ENCODE measurements at places on chromosomes 3 and 15.

GRCh38 chr3:16179771-16180736 lies 5.6 kb downstream of the GALNT15 start:
- DNase-seq: no peak

DNA sequence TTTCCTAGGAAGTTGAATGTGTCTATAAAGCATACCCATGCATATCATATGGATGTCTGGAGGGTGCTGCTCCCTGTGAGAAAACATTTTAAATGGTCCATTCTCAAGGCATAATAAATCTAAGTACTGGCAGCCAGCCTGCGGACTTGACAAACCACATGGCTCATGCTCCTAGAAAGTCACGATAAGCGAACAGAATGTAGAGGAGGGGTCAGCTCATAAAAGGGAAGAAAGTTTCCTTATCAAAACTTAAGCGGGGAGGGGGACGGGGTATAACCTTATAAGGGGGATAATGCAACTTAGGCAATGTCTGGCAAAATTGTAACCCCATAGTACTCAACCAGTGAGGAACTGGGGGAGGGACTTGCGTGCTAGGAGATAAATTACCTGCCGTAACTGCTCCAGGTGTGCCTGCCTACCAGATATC lies 159.8 kb upstream of the LMCD1 start:
- DNase-seq: no peak

- DNase-seq: peak; percentile 97
Measured at GRCh38 chr15:45198337-45199135, 10.8 kb upstream of the SHF start.

DNA sequence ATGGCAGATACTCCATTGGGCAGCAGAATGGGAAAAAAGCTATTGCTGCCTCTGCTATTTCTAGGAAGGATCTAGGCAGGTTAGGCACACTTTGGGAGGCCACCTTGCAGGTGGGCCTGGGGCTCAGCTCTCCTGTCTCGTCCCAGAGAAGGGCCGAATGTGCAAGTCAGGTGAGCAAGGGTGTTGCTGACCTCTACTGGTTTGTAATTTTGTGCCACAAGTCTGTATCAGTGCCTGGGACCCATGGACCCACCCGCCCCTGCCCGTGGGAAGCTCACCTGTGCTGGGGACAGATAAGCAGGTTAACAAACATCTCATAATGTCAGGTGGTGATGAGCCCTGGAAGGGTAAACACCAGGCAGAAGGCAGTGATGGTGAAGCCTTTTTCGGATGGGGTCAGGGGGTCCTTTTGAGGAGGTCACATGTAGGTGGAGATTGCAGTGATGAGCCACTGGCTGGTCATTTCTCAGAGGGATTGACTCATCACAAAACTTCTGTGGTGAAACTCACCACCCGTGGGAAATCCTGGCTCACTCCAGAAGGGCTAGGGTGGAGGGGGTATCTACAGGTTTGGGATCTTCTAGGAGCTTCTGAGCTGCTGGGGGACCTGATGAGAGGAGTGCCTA lies 161.3 kb downstream of the KLF13 start:
- peak; percentile 20 for DNase-seq

DNA sequence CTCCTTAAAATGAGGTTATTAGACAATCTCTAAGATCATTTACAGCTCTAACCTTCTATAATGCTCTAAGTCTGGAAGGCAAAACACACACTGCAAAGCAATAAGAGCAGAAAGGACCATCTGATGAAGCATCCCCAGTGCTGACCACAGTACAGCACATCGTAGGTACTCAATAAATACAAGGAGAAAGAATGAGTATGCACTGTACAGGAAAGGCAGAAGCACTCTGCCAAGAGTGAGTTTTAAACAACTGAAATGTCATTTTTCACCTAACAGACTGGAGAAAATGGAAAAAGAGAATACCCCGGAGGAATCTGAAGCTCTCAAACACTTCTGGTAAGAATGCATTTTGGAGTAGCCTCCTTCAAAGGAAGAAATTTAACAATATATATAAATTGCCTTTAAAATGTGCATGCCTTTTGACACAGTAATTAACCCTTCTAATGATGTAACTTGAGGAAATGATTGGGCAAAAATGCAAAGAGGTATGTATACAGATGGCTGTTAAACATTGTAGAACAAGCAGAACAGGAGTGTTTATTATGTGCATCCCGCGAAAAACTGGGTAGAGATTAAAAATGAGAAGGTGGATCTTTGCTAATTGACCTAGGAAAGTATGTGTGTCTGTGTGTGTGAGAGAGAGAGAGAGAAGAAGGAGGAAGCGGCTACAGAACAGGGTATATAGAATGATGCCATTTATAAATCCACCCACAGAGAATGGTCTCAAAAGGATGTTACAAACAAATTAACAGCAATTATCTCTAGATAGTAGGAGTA lies 8.0 kb upstream of the OXTR start:
- DNase-seq: no peak

- no peak for DNase-seq
Measured at GRCh38 chr3:8503871-8504610, 2.4 kb downstream of the LMCD1 start.

- no peak for DNase-seq
Measured at GRCh38 chr3:70774641-70775040, 462.2 kb upstream of the MDFIC2 start.

DNA sequence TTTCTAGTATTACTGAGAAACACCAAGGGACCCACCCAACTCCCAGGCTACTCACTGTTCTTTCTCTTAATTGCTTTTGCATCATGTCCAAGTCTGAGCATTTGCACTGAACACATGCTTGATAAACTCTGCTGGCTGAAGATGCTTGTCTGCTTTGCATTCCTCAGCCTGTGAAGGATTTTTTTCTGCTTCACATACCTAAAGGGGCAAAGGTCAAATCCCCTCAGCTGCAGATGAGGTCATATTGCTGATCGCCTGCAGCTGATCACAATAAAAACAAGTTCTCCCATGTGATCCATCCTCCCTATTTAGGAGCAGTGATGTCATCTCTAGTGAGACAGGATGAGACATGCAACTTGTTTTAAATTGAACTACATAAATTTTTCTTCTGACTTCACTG lies 84.6 kb upstream of the DCBLD2 start:
- DNase-seq: no peak

- DNase-seq: no peak
Measured at GRCh38 chr3:71318458-71318827, 265.1 kb downstream of the FOXP1 start.

- DNase-seq: no peak
Measured at GRCh38 chr15:51758645-51759044, 7.2 kb downstream of the TMOD2 start.

GRCh38 chr15:60218256-60218655 lies 179.5 kb downstream of the ANXA2 start:
- DNase-seq: no peak

GRCh38 chr3:82082796-82083195 lies 321.4 kb upstream of the GBE1 start:
- DNase-seq: no peak

DNA sequence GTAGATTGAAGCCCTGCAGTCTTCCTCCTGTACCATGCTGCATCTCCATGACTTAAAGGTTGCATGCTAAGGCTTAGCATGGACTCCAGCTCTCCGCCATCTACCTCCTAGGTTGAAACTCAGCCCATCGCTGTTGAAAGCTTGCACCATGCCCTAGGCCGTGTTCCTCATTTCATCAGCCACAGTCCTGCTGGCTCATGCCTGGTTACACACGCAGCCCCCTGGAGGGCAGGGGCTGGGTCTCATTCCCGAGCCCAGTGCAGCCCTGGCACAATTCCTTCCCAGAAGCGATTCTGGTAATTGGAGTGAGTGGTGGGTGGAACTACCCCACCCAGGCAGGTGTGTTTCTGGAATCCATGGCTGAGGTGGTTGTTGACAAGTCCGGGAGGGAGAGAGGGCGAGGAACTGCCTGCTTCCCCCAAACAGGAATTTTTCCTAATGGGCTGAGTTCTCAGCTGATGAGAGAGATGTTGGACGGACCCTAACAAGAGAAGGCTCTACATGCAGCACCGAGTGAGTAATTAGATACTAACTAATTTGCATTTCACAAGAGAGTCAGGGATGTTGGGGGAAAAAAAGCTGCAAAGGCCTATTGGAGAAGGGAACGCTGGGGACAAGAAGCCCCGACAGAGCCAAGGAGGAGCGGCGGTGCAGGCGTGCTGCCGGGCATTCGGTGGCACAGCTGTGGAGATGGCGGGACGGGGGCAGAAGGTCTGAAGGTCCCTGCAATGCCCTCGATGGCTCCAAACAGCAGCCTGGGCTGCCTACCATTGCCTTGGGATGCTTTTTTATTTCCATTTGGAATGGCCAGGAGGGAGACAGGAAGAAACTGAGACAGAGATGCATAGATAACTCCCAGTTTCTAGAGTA lies 92.3 kb upstream of the TLE3 start:
- no peak for DNase-seq
